ENCODE measurements at places on chromosomes 11 and 22. TPM values are rescaled to one million over a fixed set of nuclear protein-coding genes. Genes with fewer than 3 reads are reported as not detected.

TLCD5 gene
- 0.50 TPM for total RNA-seq

OR4D5 gene
- total RNA-seq = not detected

CRYBA4 gene
- not detected for total RNA-seq

DNAL4 gene
- 6.7 TPM for total RNA-seq

STT3A gene
- 176 TPM for total RNA-seq

MEI1 gene
- total RNA-seq = 37.0 TPM

C1QTNF5 gene
- total RNA-seq = not detected

YPEL1 gene
- 3.8 TPM for total RNA-seq

TMEM151A gene
- not detected for total RNA-seq

GALR3 gene
- not detected for total RNA-seq

SYT12 gene
- total RNA-seq = not detected
